ENCODE measurements at places on chromosomes 6 and 20. TPM values are rescaled to one million over a fixed set of nuclear protein-coding genes. Genes with fewer than 3 reads are reported as not detected.

DNA sequence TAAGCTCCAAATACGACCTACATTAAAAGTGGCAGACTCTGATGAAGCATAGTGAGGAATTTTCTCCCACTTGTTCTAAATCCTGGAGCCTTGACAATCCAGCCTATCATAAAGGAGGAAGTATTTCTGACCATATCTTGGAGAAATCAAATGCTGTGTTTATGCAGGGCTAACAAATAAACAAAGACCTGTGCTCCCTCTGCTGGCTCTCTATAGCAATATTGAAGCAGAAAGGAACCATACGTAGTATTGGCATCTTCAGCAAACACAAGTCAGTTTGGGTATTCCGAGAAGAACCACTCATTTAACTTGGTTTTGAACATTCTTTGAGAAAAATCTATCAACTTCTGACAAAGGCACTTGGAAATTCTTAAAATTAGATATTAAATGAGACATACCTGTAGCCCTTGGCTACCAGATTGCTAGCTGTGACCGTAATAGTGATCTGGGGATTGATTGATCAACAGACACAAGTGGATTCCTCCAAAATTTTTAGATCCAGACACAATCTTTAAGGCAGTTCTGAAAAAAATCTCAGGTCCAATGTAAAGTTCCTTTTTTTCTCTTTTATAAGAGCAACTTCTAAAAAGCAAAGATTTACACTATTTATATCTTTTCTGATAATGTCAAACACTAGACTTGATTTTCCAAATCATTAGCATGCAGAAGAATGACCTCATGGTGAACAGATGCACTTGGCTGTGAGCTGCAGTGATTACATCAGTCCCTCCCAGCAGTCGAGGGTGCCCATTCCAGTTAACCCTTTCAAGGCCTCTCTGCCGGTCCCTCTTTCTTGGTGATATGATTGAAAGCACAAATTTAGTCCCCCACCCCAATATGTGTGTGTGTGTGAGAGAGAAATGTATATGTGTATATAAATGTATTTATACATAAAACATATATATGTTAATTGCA is 40.2 kb downstream of the INSM1 start:
- no peak for DNase-seq

- DNase-seq = no peak
Measured at GRCh38 chr6:37482606-37483251, 17.0 kb downstream of the CCDC167 start.

- no peak for DNase-seq
Measured at GRCh38 chr6:117344444-117345291, 79.3 kb downstream of the VGLL2 start.

DNA sequence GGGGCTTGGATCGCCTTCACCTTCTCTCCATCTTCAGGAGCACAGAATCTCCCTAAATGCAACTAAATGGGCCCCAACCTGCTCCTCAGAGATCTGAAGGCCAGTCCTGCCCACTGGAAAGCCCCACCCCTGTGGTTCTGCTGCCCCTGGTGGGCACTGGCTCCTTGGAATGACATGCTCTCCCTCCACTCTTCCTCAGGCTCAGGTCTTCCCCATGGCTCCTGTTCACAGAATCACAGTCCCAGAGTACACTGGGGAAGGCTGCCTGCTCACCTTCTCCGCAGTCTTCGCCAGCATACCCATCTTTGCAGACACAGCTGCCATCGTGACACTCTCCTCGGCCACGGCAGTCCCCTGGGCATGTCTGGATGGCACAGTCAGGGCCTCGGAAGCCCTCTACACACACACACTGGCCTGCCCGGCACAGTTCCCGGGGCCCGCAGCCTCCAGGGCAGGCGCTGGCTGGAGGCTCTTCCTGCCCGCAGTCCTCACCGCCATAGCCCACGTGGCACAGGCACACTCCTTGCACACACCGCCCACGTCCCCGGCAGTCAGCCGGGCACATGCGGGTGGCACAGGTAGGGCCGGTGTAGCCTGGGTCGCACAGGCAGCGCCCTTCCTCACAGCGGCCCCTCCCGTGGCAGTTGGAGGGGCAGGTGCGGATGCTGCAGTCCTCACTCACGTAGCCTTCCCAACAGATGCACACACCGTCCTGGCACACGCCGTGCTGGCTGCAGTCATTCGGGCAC is 13.6 kb downstream of the TNXB start:
- DNase-seq = no peak

DNA sequence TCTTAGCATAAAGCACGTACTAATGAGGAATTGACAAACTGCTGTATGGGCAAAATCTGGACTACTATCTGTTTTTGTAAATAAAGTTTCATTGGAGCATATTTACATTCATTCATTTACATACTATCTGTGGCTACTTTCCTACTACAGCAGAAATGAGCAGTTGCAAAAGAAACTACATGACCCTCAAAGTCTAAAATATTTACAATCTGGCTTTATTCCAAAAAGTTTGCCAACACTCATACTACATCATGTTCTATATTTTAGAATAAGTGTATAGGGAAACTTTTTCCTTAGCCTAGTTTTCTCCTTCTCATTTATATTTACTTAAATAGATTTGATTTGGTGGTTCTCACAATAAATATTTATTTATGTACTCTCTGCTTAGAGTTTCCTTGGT is 208.2 kb downstream of the RIMS1 start:
- no peak for DNase-seq

ARMH2 gene
- total RNA-seq = 1.5 TPM

MAP1LC3A gene
- 10.5 TPM for total RNA-seq

WFDC2 gene
- total RNA-seq = not detected

Measured in activated CD4-positive, alpha-beta memory T cell treated with anti-CD3 and anti-CD28 coated beads, Interleukin-2, amount 10 ng/mL, durations not matched to agents 7 days and 5 days (primary cell).